Activated naive CD4-positive, alpha-beta T cell treated with anti-CD3 and anti-CD28 coated beads, Interleukin-2, amount 50 U/mL, for 72 hours (primary cell): ENCODE measurements at places on chromosomes 1 and 21. TPM values are rescaled to one million over a fixed set of nuclear protein-coding genes. Genes with fewer than 3 reads are reported as not detected.

The CASQ1 gene
- not detected for total RNA-seq

The RGS8 gene
- not detected for total RNA-seq

The PRR9 gene
- not detected for total RNA-seq

The TRIM45 gene
- 1.5 TPM for total RNA-seq

The GPR37L1 gene
- not detected for total RNA-seq

The PSRC1 gene
- 23.9 TPM for total RNA-seq

The PAPPA2 gene
- total RNA-seq, result 2.1 TPM
